ENCODE measurements at places on chromosomes 2 and 18.

- H3K27me3 ChIP-seq: no peaks in the 10 kb centered on the region
- DNase-seq: no peak
- H3K27ac ChIP-seq: no peak overlapping the region
- H3K4me3 ChIP-seq: no peak overlapping the region
These were observed 120.1 kb upstream of the NABP1 start for GRCh38 chr2:191557841-191558240.

GRCh38 chr2:164053021-164053420 lies 317.2 kb upstream of the FIGN start:
- no peak overlapping the region for H3K27ac ChIP-seq
- H3K4me1 ChIP-seq: no peaks in the 10 kb centered on the region
- H3K27me3 ChIP-seq: no peaks in the 10 kb centered on the region
- no peak overlapping the region for H3K4me3 ChIP-seq
- H3K36me3 ChIP-seq: no peaks in the 10 kb centered on the region

DNA sequence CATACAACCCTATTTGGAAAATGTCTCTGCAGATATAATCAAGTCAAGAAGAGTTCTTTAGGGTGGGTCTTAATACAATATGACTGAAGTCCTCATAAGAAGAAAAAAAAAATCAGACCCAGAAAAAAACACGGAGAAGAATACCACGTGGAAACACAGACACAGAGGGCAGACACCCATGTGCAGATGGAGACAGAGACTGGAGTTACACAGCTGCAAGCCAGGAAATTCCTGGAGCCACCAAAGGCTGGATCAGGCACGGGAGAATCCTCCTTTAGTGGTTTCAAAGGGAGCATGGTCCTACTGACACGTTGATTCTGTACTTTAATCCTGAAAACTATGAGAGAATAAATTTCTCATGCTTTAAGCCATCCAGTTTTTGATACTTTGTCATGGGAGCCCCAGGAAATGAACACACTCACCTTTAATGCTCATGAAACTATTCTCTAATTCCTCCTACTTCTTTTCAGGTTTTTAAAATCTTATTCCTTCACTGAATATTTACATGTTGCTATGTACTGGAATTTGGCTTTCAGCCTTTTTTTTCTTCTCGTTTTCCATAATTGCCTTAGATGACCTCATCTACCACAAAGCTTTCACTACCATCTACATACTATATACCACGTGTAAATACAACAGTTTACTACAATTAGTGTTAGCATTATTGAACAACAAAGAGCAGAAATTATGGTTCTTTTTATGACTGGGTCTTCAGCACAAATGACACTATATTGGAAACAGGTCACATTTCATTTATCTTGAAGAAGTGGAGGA lies 529.1 kb downstream of the IRS1 start:
- no peak overlapping the region for H3K27ac ChIP-seq
- no peak overlapping the region for H3K4me3 ChIP-seq
- no peak for DNase-seq
- H3K27me3 ChIP-seq: no peaks in the 10 kb centered on the region

DNA sequence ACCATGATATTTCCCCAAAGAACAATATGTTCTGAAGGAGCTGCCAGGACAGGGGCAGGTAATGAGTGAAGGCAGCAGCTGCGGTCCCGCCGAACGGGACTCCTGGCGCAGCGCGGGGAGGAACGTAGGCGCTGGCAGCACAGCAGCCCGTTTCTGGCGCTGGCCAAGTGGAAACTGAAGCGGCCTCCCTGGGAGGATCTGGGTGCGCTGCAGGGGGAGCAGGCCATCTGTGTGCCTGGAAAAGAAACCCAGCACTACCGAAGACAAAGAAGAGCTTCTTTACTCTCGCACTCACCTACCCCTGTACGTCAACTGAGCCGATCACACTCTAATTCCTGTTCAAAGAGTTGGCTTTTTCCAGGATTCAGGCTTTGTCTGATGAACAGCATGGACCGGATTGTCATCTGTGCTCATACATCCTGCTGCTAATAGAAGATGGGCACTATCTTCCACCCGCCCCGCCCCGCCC lies 11.8 kb downstream of the G6PC2 start:
- peaks cover 8% of the 10 kb centered on the region for H3K4me1 ChIP-seq
- H3K27ac ChIP-seq: no peak overlapping the region
- DNase-seq: no peak
- H3K4me3 ChIP-seq: peak overlapping the region; percentile 24
- no peaks in the 10 kb centered on the region for H3K36me3 ChIP-seq

- DNase-seq: no peak
- no peak overlapping the region for H3K27ac ChIP-seq
- no peaks in the 10 kb centered on the region for H3K27me3 ChIP-seq
- no peak overlapping the region for H3K4me3 ChIP-seq
- H3K36me3 ChIP-seq: no peaks in the 10 kb centered on the region
- no peaks in the 10 kb centered on the region for H3K4me1 ChIP-seq
These were observed 31.2 kb upstream of the NXPH2 start for GRCh38 chr2:138811431-138811830.

- no peak for DNase-seq
- no peaks in the 10 kb centered on the region for H3K36me3 ChIP-seq
- no peaks in the 10 kb centered on the region for H3K4me1 ChIP-seq
- no peaks in the 10 kb centered on the region for H3K27me3 ChIP-seq
- no peak overlapping the region for H3K4me3 ChIP-seq
- no peak overlapping the region for H3K27ac ChIP-seq
These were observed 71.1 kb upstream of the DSC1 start for GRCh38 chr18:31233621-31234275.

GRCh38 chr2:226497146-226497909 lies 302.3 kb downstream of the IRS1 start:
- H3K27me3 ChIP-seq: no peaks in the 10 kb centered on the region
- no peak overlapping the region for H3K27ac ChIP-seq
- H3K4me3 ChIP-seq: no peak overlapping the region
- DNase-seq: no peak

GRCh38 chr2:204265681-204266181 lies 279.5 kb upstream of the PARD3B start:
- no peaks in the 10 kb centered on the region for H3K36me3 ChIP-seq
- H3K27ac ChIP-seq: no peak overlapping the region
- H3K4me1 ChIP-seq: no peaks in the 10 kb centered on the region
- H3K4me3 ChIP-seq: no peak overlapping the region
- no peaks in the 10 kb centered on the region for H3K27me3 ChIP-seq
- no peak for DNase-seq

- DNase-seq: no peak
- no peaks in the 10 kb centered on the region for H3K36me3 ChIP-seq
- H3K27me3 ChIP-seq: no peaks in the 10 kb centered on the region
- H3K4me3 ChIP-seq: no peak overlapping the region
These were observed 34.9 kb downstream of the OSBPL1A start for GRCh38 chr18:24362757-24363156.

DNA sequence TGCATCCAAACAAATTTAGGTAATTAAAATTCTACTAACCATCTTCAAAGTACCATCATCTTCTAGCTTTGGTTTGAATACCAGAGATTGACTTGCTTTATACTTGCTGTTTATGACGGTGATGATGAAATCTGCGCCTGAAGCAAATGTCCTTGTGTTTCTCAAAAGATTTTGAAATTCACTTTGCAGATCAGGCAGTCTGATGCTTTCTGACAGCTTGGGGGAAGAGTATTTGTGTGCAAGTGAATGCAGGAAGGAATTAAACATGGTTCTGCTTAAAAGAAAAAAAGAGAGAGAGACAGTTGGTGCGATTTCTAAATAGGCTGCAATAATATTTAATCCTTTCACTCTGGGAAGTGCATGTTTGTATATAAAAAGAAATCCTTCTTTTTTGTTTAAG lies 29.6 kb downstream of the CSRNP3 start:
- no peaks in the 10 kb centered on the region for H3K36me3 ChIP-seq
- no peak overlapping the region for H3K27ac ChIP-seq
- no peak for DNase-seq
- H3K4me3 ChIP-seq: no peak overlapping the region
- no peaks in the 10 kb centered on the region for H3K4me1 ChIP-seq
- H3K27me3 ChIP-seq: no peaks in the 10 kb centered on the region

DNA sequence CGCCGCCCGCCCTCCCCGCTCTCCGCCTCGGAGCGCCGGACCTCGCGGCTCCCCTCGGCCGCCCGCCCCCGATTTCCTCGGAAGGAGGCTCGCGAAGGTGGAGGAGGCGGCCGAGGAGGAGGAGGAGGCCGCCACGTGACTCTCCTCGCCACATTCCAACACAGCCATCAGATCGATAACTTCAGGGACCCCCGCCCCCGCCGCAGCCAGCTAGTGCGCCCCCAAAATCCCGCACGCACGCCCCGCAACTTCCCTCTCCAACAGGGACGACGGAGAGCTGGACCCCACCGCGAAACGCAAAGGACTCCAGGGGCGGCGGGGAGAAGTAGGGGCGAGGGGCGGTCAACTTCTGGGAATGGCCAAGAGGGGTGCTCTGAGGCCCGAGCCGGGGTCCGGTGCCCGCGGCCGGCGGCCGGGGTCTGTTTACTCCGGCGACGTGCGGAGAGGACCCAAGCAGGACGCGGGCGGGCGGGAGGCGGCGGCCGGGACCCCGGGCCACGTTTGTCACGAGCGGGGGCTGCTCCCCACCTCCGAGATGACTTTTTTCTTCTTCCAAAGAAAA lies 2.0 kb downstream of the ZNF521 start:
- H3K27ac ChIP-seq: peak overlapping the region; percentile 85
- no peaks in the 10 kb centered on the region for H3K4me1 ChIP-seq
- DNase-seq: no peak
- H3K27me3 ChIP-seq: peaks cover 23% of the 10 kb centered on the region
- no peaks in the 10 kb centered on the region for H3K36me3 ChIP-seq
- peak overlapping the region; percentile 76 for H3K4me3 ChIP-seq

DNA sequence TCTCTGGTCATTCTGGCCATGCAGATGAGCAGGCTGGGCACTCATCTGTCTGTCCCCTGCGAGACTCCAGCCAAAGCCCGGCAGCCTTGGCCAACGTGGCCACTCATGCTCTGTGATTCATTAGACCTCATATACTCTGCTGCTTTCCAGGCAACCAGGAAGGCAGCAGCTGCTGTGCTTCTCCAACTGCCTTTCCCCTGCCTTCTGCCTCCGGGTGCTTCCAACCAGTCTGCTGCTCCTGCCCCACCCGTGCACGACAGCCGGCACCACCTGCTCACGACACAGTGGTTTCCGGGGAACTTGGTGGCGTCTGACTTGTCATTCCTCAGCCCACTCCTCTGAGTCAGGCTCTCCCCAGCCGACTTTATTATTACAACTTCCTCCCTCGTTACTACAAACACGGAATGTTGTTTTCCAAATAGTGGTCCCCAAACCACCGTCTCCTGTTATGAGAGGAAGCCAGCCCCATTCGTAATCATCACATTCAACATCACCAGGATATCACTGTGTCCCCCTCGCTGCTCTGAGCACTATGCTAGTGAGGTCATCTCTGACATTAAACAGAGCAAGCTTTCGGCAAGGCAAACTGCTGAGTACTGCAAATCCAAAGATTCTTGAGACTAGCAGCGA lies 392.4 kb downstream of the ALK start:
- H3K27ac ChIP-seq: no peak overlapping the region
- peaks cover 8% of the 10 kb centered on the region for H3K4me1 ChIP-seq
- H3K36me3 ChIP-seq: no peaks in the 10 kb centered on the region
- no peak overlapping the region for H3K4me3 ChIP-seq
- H3K27me3 ChIP-seq: no peaks in the 10 kb centered on the region

DNA sequence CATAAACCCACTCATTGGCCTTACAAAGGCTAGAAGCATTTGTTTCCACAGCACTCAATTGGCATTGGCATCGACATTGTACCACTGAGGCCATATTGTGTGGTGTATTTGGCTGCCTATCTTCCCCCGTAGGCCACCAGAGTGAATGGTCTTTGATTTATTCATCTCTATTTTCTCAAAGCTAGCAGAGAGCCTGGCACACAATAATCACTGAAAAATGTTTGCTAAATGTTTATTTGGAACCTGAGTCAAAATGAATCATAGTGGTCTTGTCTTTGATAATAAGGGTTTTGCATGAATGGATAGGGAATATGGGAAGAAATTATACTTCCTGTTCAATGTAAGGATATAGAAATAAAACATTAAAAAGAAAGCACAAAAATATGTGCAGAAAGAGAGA lies 107.3 kb upstream of the SLC8A1 start:
- H3K4me1 ChIP-seq: no peaks in the 10 kb centered on the region
- H3K36me3 ChIP-seq: no peaks in the 10 kb centered on the region
- DNase-seq: no peak
- H3K27ac ChIP-seq: no peak overlapping the region
- no peaks in the 10 kb centered on the region for H3K27me3 ChIP-seq
- H3K4me3 ChIP-seq: no peak overlapping the region

All from esophagus muscularis mucosa (tissue), 4 donors.